ENCODE measurements at places on chromosomes 13 and 19.

DNA sequence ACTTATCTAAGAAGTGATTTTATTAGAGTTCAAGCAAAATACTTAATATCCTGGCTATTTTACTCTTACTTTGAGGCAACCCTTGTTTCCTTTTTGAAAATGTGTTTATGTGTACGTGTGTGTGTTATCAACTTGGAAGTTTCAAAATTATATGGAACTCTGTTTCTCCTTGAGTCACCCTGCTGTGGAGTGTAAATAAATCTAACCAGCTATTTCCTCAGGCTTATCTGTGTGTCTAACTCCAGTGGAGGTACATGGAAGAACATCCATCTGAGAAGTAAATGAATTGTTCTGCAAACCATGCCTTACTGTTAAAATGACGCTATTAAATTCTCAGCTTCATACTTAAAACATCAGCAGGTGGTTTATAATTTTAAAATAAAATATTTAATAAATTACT lies 583.4 kb upstream of the SLITRK5 start:
- DNase-seq, result no peak

DNA sequence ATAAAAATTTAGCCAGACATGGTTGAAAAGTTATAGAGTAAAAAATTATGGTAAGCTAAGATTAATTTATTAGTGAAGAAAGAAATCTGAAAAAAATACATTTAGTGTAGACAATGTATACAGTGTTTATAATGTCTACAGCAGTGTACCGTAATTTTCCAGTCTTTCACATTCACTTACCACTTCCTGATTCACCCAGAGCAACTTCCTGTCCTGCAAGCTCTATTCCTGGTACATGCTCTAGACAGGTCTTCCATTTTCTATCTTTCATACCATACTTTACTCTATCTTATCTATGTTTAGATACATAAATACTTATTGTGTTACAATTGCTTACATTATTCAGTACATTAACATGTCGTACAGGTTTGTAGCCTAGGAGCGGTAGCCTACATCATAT lies 1387.8 kb upstream of the ATXN8OS start:
- DNase-seq, result no peak

DNA sequence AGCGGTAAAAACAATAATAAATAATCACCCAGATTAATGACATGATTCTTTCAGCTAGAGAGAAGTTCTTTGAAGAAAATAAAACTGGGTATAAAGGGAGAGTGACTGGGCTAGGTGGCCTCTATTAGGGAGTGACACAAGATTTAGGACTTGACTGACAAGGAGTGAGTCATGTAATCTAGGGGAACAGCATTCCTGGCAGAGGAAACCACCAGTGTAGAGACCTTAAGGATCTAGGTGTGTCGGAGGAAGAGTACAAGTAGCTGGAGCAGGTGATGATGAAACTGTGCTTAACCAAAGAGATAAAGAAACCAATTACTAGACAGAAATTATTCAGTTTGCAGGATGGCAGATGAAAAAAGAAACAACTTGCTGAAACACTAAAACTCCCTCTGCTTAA lies 248.0 kb downstream of the RFC3 start:
- DNase-seq, result no peak

DNA sequence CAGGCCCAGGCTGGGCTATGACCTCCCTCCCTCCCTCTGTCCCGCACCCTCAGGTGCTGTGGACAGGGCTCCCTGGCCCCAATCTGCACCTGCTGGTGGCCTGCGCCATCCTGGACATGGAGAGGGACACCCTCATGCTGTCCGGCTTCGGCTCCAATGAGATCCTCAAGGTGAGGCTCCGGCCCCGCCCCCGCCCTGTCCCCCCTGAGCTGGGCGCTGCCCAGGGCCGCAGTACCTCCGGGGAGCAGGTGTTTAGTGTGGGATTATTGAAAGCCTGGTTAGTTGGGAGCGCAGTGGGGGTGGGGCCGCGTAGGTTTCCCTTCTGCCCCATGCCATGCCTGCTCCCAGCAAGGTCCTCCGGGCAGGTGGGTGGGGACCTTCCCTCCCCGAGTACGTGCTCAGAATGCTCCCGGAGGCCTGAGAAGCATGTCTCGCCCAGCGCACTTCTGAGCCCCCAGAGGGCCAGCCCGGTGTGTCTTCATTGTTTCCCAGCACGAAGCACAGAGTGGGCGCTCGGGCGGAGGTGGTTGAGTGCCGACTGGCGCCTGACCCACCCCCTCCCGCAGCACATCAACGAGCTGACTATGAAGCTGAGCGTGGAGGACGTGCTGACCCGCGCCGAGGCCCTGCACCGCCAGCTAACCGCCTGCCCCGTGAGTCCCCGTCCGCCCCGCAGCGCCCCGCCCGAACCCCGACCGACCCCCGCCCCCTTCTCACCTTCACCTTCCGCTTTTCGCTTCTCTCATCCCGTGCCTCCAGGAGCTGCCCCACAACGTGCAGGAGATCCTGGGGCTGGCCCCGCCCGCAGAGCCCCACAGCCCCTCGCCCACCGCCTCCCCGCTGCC lies 8.8 kb downstream of the IL4I1 start:
- peak; percentile 42 for DNase-seq

DNA sequence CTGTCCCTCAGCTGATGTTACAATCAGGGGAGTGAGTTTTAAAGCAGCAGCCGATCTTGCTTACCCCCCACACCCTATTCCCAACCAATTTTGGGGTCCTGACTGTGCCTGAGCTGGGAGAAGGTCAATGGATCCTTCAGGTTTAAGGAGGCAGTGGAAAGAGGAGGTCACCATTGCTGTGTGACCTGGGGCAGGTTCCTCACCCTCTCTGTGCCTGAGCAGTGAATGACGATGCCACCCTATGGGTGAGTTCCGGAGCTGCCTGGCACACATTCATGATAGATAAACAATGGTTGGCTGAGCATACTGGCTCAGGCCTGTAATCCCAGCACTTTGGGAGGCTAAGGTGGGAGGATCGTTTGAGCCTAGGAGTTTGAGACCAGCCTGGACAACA lies 20.3 kb upstream of the JUND start:
- no peak for DNase-seq

DNA sequence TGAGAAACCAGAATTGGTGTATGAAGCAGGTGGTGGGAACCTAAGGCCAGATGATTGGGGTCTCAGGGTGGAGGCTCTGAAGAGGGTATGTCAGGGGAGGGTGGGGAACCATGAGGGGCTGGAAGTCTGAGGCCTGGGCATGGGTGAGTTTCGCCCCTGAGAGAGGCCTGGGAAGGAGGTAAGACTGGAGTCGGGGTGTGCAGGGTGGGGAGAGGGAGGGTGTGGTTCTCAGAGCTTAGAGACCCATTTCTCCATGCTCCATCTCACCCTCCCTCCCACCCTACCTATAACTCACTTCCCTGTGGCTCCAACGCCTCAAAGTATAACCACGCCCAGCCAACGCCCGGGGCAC lies 1.0 kb upstream of the KLHL26 start:
- DNase-seq, result no peak

- no peak for DNase-seq
These were observed 11.7 kb upstream of the ACTN4 start for GRCh38 chr19:38635483-38636399.

- no peak for DNase-seq
These were observed 160.0 kb upstream of the MIR17HG start for GRCh38 chr13:91187522-91187921.

DNA sequence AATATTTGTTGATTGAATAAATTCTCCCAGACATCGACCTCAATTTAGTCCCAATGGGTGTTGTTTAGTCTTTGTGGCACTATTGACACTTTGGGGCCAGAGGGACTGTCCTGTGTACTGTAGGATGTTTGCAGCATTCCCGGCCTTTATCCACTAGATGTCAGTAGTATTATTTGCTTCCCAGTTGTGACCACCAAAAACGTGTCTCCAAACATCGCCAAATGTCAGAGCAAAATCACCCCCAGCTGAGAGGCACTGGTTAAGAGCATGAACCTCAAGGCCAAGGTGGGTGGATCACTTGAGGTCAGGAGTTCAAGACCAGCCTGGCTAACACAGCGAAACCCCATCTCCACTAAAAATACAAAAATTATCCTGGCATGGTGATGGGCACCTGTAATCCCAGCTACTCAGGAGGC lies 15.4 kb downstream of the NLRP12 start:
- no peak for DNase-seq

DNA sequence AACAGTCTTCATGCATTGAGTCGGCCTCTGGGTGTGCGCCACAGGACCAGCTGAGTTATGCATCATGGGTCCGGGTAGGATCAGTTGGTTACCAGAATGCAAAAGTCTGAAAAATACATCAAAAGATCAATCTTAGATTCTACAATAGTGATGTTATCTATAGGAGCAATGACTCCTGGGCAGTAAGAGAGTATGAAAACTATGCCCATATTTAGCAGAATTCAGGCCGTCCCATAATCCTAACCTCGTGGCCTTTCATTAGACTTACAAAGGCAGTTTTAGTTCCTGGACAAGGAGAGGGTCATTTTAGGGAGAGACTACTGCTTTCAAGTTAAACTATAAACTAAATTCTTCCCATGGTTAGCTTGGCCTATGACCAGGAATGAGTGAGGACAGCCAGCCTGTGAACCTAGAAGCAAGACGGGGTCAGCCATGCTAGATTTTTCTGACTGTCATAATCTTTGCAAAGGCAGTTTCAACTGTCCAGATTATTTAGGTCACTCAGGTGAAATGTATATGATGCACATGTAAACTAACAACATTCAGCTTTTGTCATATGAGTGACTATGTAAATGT lies 11.8 kb upstream of the CDADC1 start:
- DNase-seq, result no peak

DNA sequence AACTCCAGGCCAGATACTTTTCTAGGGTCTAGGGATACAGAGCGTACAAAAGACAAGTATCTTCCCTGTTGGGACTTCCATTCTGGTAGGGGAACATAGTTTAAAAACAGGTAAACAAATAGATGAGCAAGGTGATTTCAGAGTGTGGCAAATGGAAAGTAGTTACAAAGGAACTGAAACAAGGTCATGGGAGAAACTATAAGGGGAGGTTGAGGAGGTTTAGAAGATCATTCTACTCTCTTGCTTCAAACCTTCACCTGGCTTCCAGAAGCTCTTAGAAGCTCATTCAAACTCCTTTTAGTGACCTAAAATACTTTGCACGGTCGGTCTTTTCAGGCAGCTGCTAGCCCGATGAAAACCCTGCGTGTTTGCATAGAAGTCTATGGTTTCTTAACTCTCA lies 9.1 kb downstream of the FFAR2 start:
- no peak for DNase-seq

DNA sequence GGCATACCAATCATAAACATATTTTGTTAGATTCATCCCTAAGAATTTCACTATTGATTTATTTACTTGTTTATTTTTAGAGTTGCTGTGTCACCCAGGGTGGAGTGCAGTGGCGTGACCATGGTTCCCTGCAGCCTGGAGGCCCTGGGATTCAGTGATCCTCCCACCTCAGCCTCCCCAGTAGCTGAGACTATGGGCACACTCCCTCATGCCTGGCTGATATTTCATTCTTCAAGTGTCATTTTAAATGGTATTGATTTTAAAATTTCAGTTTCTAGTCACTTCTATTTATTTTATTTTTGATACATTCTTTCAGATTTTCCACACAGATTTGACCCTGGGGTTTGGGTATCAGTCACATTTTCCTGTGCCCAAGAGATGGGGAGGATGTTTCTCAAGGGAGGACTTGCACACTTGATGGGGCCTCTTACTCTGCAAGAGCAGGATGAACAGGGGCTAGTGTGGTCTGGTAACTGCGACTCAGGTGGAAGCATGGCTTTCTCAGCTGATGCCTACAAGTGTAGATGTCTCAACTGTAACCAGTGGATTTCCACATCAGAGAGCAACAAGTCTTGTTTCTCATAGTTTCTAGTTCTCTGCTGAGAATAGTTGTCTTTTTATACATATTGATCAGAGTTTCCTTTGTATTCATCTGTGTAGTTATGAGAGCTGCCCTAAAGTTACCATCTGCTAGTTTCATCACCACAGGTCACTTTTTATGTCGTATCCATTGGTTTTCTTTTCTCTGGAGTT lies 40.2 kb downstream of the CCNE1 start:
- no peak for DNase-seq

DNA sequence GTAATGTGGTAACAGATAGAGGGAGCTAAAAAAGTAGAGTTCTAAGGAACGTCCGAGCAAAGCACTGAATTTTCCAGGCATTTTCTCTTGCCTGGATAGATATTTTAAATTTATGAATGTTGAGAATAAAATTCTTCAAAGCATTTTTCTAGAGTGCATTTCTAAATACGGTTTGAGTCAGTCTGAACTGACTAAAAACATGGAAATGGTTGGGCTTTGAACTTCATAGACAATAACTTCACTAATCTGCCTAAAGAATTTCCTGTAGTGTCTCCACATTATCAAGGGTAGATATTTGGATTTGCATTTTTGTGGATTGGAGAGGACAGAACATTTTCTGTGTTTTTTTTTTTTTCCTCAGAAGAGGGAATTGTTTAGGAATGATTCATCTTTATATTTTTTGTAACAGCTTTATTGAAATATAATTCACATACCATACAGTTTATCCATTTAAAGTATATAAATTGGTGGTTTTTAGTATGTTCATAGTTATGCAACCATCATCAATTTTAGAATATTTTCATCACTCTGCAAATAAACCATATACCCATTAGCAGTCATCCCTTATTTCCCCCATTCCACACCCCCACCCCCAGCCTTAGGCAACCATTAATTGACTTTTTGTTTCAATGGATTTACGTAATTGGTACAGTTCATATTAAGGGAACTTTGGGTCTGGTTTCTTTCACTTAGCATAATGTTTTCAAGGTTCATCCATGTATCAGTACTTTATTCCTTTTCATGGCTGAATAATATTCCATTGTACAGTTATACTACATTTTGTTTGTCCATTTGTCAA lies 20.7 kb downstream of the GARRE1 start:
- DNase-seq, result no peak

GRCh38 chr19:1026783-1027649 lies 608 bp downstream of the CNN2 start:
- no peak for DNase-seq

DNA sequence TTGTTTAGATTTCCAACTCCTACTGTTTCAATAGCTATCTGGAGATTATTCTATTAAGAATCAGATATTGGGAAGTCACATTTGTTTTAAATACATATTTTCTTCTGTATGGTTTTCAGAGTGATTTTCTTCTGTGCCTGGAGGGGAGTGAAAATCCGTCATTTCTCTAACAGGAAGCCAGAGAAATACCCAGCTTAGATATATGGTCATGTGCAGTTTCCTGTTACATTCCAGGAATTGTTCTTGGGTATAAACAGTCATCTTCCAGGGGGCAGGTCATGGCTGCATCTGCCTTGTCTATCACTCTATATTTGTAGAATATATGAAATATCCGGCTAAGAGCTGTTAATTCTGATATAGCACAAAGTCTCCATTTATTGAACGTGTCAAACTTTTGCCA lies 77.5 kb upstream of the MIR17HG start:
- no peak for DNase-seq

GRCh38 chr13:106348075-106348840 lies 187.2 kb downstream of the EFNB2 start:
- no peak for DNase-seq

- DNase-seq, result no peak
These were observed 5.2 kb upstream of the LRRC8E start for GRCh38 chr19:7883105-7883504.

DNA sequence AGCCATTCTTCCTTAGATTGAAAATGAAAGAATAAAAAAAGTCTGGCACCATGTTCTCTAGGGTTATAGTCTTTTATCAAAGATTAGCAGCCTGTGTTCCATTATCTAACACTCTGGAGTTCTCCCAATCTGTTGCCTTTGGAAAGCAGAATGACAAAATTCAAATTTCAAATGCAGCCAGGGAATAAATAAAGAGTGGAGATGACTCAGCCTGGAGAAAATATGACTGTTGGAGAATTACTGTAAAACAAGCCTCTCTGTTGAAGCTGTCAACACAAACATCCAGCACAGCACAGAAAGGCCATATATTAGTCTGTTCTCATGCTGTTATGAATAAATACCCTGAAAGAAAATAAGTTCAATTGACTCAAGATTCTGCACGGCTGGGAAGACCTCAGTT lies 650.5 kb upstream of the SLC10A2 start:
- no peak for DNase-seq
